Activated CD4-positive, alpha-beta T cell treated with anti-CD3 and anti-CD28 coated beads, Interleukin-2, amount 50 U/mL, for 16 hours (primary cell): ENCODE measurements at places on chromosomes 4 and X.

- DNase-seq, result no peak
These were observed 91.1 kb upstream of the SMAD1 start for GRCh38 chr4:145390571-145390970.

DNA sequence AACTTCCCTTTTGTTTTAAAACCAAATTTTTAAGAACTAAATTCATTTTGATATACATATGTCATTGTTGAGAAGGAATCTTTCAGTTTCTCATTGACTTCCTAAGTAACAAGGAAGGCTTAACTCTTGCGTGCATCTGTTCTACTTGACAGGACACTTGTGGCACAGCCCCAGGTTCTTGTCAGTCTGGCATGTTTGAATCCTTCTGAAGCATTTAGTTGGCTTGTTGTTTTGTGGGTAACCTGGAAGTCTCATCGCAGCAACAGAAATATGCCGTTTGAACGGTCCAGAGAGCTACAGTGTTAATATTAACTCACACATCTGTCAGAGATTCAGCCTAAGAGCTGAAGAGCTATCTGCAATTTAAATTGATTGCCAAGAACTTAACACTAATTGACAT lies 76.0 kb downstream of the GLRA3 start:
- DNase-seq, result no peak

DNA sequence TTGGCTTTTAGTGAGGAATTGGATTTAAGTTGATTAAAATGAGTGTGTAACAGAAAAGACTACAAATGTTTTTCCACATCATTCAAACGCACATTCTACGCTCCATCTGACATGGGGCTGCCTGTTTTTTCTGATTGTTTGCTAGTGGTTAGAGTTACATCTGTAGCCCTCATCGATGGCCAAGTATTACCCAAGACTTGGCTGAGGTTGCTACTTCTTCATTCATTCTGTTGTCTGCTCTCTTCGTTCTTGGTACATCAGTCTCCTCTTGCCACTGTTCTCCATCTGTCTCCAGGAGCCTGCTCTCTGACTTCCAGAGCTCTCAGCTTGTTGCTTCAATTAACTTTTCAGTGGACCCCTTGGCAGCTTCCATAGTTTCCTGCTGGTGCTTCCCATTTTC lies 1844.6 kb upstream of the TENM3 start:
- DNase-seq, result no peak

GRCh38 chr4:33369446-33369845 lies 2649.3 kb downstream of the PCDH7 start:
- no peak for DNase-seq

GRCh38 chr4:98700656-98701055 lies 42.2 kb upstream of the TSPAN5 start:
- DNase-seq, result no peak

DNA sequence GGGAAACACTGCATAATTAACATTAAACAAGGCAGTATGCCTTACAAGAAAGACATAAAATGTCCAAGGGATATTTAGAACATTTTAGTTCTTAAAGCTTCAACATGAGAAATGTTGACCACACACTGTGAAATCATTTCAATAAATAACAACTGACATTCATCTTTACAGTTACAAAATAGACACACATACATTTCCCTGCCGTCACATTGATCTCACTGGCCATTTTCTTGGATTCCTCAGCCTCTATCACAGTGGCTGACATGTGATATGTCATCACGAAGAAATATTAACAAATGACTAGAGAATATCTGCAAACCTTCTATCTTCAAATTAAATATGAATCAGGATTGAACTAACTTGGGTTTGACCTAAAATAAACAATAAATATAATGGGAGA lies 1.9 kb downstream of the CXCL2 start:
- DNase-seq, result no peak

DNA sequence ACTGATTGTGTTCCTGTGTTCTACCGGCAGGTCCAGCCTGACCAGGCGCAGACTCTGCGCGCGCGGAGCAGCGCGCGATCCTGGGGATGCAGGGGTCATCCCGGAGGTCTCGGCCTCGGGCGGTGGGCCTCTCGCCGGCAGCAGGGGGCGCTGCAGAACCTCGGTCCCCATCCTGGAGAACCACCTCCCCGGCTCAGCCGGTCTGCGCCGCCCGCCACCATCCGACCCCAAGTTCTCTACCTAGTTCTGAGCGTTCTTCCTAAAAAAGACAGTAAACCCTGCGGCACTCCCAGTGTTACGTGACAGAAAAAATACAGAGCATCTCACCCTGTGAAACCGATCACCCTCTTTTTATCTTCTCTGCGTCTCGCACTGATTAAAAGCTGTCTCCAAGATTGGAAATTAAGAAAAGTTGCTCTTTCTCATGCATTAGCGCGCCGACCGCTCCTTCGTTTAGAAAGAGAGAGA lies 1.6 kb downstream of the TRPC3 start:
- peak; percentile 86 for DNase-seq

DNA sequence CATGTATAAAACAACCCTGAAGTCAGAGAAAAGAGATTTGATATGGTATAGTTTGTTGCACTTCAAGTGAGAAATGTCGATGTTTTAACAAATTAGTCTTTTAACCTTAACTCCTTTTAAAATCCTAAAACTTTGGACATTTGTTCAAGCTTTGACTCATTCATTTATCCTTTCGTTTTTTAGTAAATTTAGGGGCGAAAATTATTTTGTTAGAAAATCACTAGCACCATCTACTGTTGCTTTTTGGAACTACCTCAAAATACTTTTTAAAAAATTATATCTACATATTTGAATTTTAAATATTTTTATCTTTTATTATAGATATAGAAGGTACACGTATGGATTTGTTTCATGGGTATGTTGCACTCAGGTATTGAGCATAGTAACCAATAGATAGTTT lies 165.1 kb upstream of the POF1B start:
- no peak for DNase-seq

DNA sequence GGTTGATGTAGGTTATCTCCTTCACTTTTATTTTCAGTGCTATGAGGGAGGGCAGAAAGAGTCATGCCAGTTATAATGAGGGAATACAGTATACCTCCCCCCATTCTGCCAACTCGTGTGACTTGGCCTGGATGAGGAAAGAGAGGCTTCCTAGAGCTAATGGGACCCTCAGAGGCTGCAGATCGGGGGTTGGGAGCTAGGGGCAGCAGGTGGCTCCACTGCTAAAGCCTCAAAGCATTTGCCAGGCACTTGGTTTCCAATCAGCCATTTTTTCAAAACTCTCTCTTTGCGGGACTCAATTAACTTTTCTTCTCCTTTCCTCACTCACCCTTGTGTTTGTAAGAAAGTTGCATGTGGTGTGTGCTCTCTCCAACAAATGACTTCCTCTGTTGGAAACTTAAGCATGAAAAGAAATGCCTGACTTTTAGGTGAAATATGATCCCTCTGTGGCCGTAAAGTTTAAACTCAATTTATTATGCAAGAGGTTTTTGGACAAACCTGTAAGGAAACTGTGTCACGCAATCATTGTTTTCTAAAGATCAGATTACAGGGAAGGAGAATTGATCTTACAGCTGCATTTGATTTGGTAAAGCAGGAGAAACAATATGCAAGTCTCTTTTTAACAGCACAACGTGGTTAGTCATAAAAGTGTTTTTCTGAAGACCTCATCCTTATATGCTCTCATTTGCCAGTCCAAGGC lies 7.0 kb downstream of the SFRP2 start:
- no peak for DNase-seq

DNA sequence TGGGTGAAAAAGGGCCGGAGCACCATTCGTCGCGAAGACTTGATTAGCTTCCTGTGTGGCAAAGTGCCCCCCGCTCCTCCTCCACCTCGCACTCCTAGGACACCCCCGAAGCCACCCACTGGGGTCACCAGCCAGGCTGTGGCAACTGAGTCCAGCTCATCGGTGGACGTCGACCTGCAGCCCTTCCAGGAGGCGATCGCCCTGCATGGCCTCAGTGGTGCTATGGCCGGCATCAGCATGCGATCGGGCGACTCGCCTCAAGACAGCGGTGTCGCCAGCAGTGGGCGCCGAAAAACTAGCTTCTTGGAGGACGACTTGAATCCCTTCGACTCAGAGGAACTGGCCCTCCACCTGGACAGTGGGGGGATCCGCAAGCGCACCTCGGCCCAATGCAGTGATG lies 126.8 kb upstream of the CXorf66 start:
- no peak for DNase-seq

DNA sequence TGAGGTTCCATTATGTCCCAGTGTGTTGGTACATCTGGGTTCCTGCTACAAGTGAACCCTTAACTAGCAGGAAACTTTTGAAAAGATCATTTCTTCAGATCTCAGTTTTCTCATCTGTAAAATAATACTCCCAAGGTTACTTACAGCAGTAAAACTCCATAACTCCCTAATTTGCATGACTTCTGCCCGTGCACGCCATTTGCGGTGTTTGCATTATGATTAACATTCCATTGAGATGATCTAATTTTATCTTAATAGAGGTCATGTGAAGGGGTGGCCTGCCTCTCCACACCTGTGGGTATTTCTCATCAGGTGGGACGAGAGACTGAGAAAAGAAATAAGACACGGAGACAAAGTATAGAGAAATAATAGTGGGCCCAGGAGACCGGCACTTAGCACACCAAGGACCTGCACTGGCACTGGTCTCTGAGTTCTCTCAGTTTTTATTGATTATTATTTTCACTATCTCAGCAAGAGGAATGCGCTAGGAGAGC lies 219.8 kb downstream of the TLL1 start:
- no peak for DNase-seq

DNA sequence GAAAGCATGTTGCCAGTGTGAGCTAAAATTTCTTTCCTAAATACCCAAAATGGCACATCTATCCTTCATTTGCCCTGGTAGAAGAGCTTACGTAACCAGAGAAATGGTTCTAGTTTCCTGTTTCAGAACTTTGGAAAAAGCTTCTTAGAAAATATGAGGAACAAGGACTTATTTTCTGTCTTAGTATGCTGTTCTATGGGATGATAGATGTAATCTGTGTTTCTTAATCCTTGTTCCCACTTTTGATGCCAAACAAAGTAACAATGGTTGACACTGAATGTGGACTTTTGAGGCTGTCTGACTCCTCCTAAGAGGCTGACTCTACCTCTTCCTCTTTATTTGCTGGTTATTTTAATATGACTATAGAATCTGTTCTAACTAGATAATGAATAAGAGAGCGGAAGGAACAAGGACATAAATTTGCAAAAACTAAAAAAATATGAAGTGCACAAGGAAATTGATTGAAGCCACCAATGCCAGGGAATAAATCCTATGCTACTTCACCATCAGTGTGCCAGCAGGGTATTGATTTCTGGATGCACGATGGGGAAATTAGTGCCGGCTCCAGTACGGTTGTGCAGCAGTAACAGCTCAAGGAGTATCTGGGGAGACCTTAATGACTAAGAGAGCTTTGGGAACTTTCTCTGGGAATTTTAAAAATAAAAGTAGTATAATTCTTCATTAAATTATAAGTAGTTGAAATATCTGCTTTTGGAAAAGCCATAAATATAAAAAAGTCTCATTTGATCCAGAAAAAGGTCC lies 39.4 kb upstream of the TET2 start:
- DNase-seq, result no peak

DNA sequence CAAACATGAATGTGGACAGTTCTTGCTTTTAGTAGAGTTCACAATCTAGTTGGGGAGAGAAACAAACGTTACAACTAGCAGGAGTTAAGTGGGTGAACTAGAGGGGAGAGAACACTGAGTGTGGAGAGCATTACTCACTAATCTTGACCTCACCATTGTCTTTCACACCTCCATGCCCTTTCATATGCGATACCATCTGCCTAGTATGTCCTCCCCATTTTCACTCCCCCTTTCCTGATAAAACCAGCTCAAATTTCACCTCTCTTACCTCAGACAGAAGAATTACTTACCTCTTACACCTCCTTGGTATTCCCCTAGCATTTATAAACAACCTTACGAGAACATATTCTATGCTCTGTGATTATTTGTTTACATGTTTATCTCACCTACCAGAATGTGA lies 53.6 kb downstream of the LAS1L start:
- DNase-seq, result no peak

GRCh38 chr4:44668526-44668925 lies 9.7 kb upstream of the GUF1 start:
- peak; percentile 37 for DNase-seq
